ENCODE measurements at places on chromosomes 4 and X. TPM values are rescaled to one million over a fixed set of nuclear protein-coding genes. Genes with fewer than 3 reads are reported as not detected.

ZCCHC18 gene
- not detected for total RNA-seq

P2RY4 gene
- total RNA-seq, result 1.1 TPM

UBL4A gene
- 42.5 TPM for total RNA-seq

UCP1 gene
- not detected for total RNA-seq

TEX13D gene
- 0.48 TPM for total RNA-seq

PLXNA3 gene
- 128 TPM for total RNA-seq

ADGRL3 gene
- 2.2 TPM for total RNA-seq

DDIT4L gene
- not detected for total RNA-seq

CXorf38 gene
- total RNA-seq, result 10.1 TPM

SH3RF1 gene
- total RNA-seq, result 55.1 TPM

STAG2 gene
- total RNA-seq, result 76.2 TPM

DUSP9 gene
- total RNA-seq, result not detected

DNAAF6 gene
- not detected for total RNA-seq

HMX1 gene
- total RNA-seq, result not detected

DMRTC1 gene
- not detected for total RNA-seq

BANK1 gene
- total RNA-seq, result 0.27 TPM

IL13RA2 gene
- not detected for total RNA-seq

MEPE gene
- not detected for total RNA-seq

SMIM10 gene
- 1.8 TPM for total RNA-seq

MAGEA4 gene
- not detected for total RNA-seq
